ENCODE measurements at places on chromosomes 2 and 18.

DNA sequence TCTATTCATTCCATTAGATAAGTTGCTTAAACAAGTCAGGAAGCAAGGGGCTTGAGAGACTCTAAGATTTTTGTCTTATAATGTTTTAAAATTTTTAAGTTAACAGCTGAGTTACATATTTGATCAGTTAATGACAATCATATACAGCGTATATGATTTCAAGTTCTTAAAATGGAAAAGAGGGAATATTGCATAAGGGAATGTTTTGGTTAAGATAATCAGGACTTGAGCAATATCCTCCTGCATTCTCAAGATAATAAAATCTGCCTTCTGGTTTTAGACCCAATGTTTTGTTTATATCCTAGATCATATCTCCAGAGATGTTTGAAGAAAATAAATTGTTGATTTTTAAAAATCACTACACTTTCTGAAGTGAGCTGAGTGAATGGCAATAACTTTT, 13.4 kb upstream of the DYNC1I2 start:
- no peak for DNase-seq

- DNase-seq: no peak
Observed at GRCh38 chr2:137838255-137839092, 125.8 kb upstream of the HNMT start.

GRCh38 chr18:42105394-42105793, 150.4 kb downstream of the PIK3C3 start:
- no peak for DNase-seq

DNA sequence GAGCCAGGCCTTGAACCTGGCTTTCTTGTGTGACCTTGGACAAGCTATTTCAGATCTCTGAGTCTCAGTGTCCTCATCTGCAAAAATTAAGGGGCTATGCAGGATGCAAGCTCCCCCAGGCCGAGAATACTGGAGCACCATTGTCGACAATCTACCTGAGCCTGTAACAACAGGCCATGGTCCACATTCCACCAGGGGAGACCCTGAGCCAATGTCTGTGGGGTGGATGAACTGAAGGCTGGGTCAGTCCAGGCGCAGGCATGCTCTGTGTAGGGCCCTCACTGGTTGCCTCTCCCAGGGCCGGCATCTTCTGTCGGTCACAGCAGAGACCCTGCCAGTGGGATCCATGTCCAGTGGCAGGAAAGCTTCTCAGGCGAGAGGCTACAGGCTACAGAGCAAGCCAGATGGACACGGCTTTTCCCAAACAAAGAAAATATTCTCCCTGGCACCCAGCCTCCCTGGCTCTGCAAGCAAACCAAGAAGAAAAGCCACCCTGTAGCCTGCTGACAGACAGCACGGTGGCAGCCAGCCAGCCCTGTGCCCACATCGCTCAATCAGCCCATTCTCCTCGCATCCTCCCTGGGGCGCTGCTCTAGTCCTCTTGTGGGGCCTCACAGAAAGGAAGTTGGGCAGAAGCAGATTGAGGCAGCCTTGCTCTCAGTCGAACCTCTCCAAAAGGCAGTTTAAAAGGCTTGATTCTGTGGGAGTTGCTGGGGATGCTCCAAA, 48.7 kb upstream of the FZD7 start:
- DNase-seq: no peak

DNA sequence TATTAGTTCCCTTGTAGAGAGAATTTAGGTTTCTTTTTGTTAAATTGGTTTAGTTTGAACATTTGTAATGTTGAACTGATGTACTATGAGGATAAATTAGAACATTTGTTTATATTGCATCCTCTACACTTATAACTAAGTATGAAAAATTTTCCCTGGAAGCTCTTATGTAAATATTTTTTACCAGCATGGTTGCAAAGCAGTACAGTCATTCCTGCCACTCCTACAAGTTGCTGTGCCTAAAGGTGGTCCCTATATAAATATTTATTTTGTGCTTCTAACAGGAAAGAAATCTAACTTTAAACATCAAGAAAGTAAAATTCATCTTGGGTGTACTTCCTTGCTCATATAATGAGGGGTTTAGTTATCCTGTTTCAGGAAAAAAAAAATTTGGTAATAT, 14.2 kb downstream of the TWSG1 start:
- DNase-seq: no peak

- DNase-seq: no peak
Observed at GRCh38 chr2:177296040-177296439, 31.5 kb upstream of the NFE2L2 start.

DNA sequence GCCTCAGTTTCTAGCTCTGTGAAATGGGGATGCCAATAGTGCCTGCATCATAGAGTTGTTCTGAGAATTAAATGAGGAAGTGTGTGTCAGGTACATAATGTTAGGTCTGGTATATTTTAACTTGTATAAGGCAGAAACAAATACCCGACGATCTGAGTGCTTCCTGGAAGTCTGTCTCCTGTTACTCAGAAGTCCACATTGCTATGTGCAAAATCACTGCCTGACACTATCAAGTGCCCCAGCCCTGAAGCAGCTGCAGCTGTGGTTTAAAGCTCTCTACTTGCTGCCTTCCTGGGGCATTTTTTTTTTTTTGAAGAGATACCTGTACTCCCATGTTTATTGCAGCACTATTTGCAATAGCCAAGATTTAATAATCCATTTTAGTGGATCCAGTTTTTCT, 125.3 kb downstream of the SLC4A3 start:
- DNase-seq: no peak

- no peak for DNase-seq
Observed at GRCh38 chr18:53165770-53166169, 825.8 kb downstream of the DCC start.

GRCh38 chr2:174263997-174264396, 15.7 kb upstream of the OLA1 start:
- DNase-seq: no peak

- no peak for DNase-seq
Observed at GRCh38 chr2:237509905-237510304, 22.9 kb downstream of the MLPH start.

GRCh38 chr2:54546518-54546917, 90.4 kb downstream of the SPTBN1 start:
- no peak for DNase-seq

- no peak for DNase-seq
Observed at GRCh38 chr2:95314598-95314963, 17.4 kb downstream of the KCNIP3 start.

DNA sequence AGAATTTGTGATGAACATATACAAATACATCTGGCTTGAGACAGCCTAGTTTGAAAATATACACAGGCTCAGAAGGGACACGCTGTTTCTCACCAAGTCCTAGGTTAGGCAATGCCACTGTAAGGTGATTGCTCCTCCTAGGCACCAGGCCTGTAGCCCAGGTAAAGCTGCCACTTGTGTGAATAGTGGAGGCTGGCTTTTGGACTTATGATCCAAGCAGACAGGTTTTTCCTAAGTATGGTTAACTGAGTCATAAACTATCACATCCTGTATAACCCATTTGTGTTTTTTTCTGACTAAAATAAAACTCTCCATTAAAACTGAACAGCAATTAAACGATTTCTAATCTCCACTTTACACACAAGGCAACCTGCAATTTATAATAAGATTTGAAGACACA, 81.0 kb downstream of the SEMA4F start:
- DNase-seq: no peak

- no peak for DNase-seq
Observed at GRCh38 chr2:37583867-37584266, 87.6 kb downstream of the CDC42EP3 start.

DNA sequence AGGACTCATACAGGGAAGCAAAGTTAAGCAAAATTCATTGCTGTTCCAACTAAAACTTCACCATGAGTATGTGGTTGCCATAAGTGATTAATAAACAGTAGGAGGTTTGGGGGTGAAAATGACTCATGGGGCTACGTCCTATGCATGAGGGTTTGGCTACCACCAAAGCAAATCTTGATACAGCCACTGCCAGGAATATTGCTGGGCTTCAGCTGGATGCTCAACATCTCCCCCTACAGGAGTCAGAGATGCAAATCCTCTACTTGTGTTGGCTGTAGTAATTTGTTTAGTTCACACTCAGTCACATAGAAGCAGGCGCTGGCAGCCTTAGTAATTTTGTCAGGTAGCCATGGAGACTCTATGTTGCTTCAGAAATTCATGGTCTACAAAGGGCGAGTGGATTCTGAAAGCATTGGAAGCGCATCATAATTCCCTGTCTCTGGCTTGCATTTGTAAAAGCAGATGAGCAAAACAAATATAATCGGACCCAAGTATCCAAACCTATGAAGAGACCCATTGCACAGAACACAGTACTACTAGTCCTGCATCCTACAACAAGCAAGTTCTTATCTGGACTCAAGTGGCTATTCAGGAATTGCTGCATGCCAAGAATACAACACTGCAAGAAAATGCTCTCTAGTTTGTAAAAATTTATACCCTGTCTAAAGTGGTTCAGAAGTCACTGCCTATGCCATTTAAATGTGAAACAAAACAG, 76.0 kb downstream of the CD28 start:
- peak; percentile 25 for DNase-seq

DNA sequence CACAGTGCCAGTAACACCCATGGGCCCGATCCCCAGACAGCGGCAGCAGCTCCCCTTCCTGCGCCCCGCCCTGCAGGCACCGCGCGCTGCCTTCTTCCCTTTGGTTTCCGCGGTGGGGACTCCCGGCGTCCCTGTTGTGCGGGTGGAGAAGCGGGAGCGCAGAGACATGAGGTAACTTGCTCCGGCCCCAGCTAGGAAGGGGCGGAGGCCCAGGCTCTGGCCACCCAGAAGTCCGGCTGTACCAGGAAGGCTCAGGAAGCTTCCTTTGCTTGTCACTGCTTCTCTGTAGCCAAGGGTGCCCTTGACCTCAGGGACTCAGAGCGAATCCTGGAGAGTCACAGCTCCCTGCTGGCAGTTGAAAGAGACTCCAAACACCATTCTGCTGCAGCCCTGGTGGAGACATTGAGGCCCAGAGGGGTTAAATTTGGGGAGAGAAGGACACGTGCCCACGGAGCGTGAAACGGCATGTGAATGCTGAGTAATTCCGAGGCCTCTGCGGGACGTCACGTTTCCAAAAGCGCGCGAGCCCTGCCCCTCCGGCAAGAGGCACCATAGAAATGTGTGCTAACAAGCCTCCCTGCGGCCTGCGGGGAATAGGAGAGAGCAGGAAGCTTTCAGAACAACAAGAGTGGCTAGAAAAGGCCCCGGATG, 6.7 kb upstream of the ADCY3 start:
- DNase-seq: no peak

DNA sequence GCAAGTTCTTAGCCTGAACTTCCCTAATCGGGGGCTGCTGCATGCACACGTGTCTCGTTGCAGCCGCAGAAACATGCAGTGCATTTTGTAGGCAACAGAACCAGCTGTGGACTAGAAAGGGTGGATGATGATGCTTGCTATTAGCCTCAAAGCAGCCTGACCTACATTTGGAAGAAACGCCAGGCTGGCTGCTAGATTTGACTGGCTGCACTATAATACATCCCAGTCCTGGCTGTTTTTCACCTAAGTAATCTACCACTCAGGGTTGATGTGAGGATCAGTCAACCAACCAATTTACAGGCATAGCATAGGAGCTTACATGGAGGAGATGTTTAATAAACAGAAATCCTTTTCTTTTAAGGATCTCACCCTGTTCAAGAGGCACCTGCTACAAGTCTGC, 56.4 kb upstream of the SPP2 start:
- DNase-seq: no peak

- no peak for DNase-seq
Observed at GRCh38 chr2:230473378-230473777, 57.4 kb downstream of the SP100 start.

- DNase-seq: no peak
Observed at GRCh38 chr18:73118121-73118816, 250.5 kb upstream of the NETO1 start.

- no peak for DNase-seq
Observed at GRCh38 chr2:88110830-88111229, 17.0 kb downstream of the FABP1 start.

DNA sequence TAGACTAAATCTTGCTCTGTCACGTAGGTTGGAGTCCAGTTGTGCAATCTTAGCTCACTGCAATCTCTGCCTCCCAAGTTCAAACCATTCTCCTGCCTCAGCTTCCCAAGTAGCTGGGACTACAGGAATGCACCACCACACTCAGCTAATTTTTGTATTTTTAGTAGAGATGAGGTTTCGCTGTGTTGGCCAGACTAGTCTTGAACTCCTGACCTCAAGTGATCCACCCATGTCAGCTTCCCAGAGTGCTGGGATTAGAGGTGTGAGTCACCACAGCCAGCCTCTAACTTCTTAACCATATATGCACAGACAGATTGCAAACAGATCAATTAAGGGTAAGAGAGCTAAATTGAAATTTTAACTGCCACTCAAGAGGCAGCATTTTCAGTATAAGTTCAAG, 22.1 kb upstream of the CNGA3 start:
- no peak for DNase-seq

- no peak for DNase-seq
Observed at GRCh38 chr2:239805414-239805813, 219.7 kb downstream of the NDUFA10 start.

DNA sequence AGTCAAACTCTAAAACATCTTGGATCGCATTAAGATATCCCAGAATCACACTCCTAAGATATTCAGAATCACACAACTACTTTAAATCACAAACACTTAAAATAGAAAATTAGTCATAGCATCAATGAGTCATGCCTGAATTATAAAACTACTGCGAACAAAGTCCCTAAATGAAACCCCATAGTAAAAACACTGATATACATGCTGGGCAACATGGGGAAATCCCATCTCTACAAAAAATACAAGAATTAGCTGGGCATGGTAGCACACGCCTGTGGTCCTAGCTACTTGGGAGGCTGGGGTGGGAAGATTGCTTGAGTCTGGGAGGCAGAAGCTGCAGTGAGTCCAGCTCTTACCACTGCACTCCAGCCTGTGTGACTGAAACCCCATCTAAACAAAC, 101.7 kb downstream of the COBLL1 start:
- no peak for DNase-seq

GRCh38 chr2:230925879-230926765, 1.1 kb upstream of the GPR55 start:
- no peak for DNase-seq

GRCh38 chr18:57819671-57820460, 16.8 kb upstream of the ATP8B1 start:
- DNase-seq: no peak

DNA sequence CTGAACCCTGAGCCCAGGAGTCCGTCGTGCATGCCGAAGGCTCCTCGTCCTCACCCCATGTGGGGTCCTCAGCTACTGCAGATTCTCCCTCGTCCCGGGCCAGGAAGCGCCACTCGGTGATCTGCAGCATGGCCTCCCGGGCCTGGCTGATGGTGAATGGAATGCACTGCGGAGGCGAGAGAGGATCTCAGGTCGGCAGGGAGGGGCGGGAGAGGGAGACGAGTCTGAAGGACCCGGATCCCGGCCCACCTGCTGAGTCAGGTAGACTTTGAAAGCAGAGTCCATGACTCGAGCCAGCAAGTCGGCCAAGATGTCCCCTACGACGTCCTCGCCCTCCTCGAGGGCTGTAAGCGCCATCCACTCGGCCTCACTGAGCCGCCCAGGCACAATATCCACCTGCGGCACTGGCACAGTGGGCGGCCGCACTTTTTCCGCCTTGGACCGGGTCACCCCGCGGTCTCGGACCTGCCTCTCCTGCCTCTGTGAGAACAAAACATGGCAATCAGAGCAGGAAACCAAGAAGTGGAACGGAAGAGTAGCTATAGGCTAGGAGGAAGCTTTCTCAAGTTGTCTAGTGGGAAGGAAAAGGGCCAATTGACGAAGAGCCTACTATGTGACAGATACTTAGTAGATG, 5.5 kb downstream of the C2orf81 start:
- no peak for DNase-seq
